Ovary (tissue), 10 donors: ENCODE measurements at places on chromosomes 13 and 19.
A peak's percentile ranks its signal among the peaks of the same experiment; 100 is the strongest.

DNA sequence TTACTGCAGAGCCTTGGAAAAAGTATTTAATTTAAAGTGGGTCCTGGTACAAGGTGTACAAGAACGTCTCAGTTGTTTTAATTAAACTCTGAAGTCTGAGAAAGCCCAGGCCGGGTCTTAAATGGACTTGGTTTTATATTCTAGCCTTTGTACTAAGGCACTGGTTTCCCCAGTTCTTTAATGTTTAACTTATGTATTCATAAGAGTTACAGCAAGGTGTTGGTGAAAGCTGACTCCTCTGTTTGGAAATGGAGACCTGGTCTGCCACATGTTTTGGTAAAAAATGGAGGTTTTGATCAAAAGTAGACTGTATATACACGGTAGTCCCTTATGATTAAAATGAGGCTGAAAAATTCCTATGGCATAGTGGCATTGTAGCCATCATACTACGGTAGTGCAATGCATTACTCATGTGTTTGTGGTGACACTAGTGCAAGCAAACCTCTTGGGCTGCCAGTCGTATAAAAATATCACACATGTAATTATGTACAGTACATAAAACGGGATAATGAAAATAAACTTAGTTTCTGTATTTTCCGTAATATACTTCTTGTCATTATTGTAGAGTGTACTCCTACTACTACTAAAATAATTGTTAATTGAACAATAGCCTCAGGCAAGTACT lies 883.4 kb upstream of the SPRY2 start:
- no peak for DNase-seq

GRCh38 chr13:52353193-52353592 lies 52.8 kb downstream of the THSD1 start:
- DNase-seq = no peak

DNA sequence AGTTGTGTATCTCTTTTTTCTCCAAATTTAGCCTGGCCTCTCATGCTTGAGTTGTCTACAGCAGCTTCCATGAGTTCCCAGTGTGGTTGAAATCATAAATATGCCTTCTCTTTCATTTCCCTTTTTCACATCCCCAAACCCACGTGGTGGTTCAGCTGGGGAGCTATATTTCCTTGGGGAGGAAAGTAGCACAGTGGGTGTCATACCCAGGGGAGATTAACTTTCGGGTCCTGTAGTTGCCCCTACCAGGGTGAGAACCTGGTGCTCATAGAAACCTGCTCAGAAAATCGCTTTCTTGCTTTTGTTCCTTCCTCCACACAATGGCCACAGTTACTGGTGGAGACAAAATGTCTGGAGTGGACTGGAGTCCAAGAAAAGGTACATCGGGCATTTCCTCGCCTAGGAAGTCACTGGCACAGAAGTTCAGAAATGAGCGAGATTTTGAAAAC lies 7.0 kb upstream of the LILRA4 start:
- no peak for DNase-seq

- DNase-seq = no peak
Measured at GRCh38 chr19:14467391-14467790, 7.8 kb downstream of the PTGER1 start.

GRCh38 chr19:24059563-24060295 lies 27.3 kb upstream of the ZNF254 start:
- no peak for DNase-seq

GRCh38 chr19:1470305-1471009 lies 8.6 kb downstream of the C19orf25 start:
- DNase-seq = peak; percentile 75

DNA sequence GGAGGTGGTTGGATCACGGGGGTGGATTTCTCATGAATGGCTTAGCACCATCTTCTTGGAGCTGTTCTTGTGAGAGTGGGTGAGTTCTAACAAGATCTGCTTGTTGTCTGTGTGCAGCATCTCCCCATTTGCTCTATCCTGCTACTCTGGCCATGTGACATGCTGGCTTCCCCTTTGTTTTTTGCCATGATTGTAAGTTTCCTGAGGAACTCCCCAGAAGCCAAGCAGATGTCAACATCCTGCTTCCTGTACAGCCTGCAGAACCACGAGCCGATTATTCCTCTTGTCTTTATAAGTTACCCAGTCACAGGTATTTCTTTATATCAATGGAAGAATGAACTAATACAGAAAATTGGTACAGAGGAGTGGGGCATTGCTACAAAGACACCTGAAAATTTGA lies 2.3 kb upstream of the SIGLEC12 start:
- no peak for DNase-seq

DNA sequence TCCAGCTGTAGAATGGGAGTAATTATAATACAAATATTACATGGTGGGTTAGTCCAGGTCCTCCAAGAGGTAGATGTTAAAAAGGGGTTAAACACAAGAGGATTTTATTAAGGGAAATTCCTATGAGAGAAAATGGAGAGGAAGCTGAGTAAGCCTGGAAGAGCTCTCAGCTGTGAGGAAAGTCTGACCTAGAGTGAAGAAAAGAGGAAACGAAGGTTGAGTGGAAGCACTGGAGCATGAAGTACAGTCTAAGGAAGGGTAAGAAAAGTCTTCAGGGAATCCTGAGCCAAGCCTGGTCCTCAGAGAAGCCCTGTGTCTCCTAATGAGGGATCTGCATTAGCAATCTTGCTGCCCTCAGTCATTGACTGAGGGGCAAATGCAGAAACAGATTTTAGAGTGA lies 506.2 kb downstream of the GPC5 start:
- no peak for DNase-seq

- DNase-seq = peak; percentile 40
Measured at GRCh38 chr13:99626461-99627082, 125.3 kb downstream of the TM9SF2 start.

- no peak for DNase-seq
Measured at GRCh38 chr19:54684527-54684926, 21.7 kb downstream of the LILRB4 start.
